AML-193 (cell line): ENCODE measurements at places on chromosomes 3 and 15.
A peak's percentile ranks its signal among the peaks of the same experiment; 100 is the strongest.

DNA sequence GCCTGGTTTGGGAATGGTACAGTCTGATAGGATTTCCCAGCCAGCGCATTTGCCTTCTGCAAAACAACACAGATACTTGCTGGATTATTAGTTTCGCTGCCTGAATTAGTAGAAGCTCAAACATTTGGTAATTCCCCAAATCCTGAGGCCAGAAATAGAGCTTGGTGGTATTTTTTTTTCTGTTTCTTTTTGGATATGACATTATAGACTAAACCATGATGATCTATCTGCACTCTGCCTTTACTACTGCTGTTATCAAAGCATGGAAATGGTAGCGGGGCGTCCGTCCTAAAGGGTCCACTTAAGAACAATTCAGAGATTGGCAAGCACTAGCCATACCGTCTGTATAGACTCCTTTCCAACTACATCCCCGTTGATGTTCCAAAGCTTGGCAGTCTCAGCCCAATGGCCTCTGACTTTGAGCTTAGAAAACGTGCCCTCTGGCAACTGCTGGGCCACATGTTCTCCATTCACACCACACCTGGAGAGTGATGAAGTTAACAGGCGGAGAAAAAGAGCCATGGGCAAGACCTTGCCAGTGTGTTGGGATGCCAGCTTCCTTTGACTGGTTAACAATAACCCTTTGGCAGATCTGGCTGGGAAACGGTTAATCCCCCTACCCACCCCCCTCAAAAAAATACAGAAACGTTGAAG lies 241.0 kb upstream of the NR2F2 start:
- DNase-seq, result no peak

- DNase-seq, result no peak
Measured at GRCh38 chr3:84601303-84601702, 357.5 kb upstream of the CADM2 start.

DNA sequence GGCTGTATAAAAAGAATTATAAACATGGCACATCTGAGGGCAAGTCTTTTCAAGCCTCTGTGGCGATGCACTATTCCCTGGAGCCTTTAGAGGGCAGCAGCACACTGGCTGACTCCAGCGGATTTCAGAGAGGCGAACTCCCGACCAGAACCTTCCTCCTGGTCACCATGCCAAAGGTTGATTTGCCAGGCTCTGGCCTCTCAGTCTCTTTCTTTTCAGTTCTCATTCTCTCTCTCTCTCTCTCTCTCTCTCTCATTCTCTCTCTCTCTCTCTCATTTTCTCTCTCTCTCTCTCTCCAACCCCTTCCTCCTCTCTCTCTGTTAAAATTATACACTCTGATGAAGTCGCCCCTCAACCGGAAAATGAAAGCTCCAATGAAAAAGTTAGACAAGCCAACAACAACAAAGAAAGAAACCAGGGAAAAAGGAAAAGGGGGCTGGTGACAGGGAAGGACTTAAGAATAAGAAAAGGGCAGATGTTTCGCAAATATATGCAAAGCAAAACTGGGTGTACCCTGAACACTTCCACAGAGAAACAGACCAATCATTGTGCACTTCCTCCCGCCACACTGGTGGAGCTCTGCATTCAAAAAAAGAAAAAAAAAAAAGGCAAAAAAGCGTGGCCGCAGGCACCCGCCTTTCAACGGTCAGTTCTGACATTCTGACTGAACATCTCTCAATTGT lies 90.2 kb downstream of the TIGIT start:
- DNase-seq, result peak; percentile 66

- peak; percentile 97 for DNase-seq
Measured at GRCh38 chr3:4751502-4752101, 227.6 kb upstream of the BHLHE40 start.

DNA sequence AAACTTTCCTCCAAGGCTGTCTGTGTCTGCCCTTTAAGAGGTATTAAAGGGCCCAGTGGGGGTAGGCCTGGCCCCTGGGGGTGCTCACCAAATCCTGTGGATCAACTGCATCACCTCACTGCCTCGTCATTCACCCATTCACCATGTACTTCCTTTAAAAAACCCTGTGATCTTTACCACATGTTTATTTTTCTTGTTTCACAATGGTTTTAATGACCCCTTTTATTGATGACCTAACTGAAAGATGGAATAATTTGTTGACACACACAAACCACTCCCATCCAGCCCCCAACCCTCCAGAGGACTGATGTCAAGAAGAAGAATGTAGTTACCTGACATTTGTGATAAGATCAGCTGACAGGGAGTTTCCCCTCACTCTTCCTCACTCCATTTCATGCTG lies 40.8 kb downstream of the KCNAB1 start:
- DNase-seq, result no peak

DNA sequence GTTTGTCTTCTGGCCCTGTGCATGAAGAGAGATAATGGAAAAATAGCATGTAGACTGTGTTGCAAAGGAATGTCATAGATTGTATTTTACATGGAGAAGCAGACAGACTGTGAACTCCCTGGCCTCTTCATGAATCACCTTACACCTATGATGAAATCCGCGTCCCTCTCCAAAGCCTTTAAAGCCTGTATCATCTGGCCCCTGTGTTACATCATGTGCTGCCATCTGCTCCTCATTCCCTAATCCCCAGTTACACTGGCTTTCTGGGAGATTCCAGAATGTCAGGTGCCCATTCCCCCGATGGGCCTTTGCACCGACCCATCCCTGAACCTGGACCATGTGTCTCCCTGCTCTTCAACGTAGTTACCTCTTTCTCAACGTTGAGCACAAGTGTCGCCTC lies 190.8 kb downstream of the ADAMTSL3 start:
- no peak for DNase-seq

DNA sequence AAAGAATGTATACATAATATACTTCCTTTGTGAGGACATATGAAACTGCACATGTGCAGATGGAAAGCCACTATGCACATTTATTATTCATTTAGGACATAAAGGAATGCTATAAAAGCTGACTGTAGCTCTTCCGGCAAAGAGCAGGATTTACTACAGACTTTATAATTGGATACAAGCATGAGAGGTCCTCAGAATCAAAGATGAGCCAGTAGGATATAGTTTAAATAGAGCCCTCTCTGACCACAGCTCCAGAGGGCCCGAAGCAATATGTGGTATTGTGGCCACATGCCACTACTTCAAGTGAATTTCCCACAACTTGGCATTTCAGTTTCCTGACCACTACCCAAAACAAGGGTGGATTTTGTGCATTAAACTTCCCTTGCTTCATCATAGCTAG lies 140.9 kb downstream of the ATP8B4 start:
- no peak for DNase-seq

DNA sequence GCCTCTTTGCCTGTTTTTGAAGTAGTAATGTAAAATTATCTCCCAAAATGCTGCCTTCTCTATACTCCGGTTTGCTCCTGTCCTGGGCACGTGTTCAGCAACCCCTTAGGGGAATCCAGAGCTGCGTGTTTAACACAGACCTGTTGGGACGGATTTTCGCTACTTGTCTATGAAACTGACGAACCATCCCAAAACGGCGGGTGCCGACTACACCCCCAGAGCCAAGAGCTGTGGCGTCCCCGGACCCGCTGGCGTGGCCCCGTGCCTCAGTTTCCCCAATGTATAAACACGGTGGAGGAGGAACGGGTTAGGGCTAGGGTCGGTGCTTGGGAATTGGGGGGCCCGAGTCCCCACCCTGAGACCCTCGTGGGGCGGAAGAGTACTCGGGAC lies 473 bp downstream of the FHIT start:
- DNase-seq, result peak; percentile 44

DNA sequence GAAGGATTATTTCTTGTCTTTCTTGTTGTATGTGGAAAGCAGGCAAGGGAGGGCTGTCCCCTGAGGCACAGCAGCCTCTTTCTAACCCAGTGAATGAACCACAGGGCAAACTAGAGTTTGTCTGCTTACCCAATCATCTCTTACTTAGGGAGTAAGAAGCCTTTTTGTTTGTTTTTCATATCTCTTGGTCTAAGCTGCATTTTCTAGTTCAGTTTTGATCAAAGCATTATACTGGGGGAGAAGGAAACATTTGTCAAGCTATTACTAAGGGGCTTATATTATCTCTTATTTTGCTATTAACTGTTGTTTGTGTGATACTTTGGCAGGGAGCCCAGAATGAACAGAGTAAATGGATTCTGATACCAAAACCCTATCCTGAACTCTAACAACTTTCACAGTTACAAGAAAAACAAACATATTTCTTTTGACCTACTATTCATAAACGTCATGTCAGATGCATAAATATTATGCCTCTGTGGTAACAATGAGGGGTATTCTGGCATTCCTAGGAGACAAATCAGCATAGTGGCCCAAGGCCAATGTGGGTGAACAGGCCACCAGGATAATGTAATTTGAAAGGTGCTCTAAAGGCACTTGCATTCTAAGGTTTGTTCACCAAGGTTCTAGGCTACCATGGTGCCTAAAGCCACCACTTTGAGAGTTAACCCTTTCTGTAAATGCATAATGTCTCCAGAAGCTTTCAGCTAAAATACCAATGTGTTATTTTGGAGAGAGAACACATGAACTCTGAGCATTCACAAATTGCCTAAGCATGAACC lies 271.6 kb upstream of the ZPLD1 start:
- no peak for DNase-seq

DNA sequence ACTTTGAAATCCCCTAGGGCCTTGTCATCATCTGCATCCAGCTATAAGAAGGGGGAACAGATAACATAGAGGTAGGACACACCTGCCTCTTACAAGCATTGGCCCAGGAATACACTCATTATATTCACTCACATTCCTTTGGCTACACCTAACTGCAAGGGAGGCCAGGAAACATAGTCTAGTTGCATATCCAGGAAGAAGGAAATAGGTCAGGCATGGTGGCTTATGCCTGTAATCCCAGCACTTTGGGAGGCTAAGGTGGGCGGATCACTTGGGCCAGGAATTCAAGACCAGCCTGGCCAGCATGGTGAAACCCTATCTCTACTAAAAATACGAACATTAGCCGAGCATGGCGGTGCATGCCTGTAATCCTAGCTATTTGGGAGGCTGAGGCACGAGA lies 48.8 kb downstream of the GTPBP8 start:
- DNase-seq, result no peak

GRCh38 chr3:195583831-195584542 lies at the start of gene APOD:
Gene APOD, minus strand, starts transcription at chr3:195583940. Its CDS starts 4,479 bp downstream, at chr3:195579461.
- no peak for DNase-seq

- DNase-seq, result no peak
Measured at GRCh38 chr3:58625196-58625824, 41.3 kb downstream of the FAM3D start.

- no peak for DNase-seq
Measured at GRCh38 chr3:71974786-71975185, 189.8 kb upstream of the PROK2 start.

DNA sequence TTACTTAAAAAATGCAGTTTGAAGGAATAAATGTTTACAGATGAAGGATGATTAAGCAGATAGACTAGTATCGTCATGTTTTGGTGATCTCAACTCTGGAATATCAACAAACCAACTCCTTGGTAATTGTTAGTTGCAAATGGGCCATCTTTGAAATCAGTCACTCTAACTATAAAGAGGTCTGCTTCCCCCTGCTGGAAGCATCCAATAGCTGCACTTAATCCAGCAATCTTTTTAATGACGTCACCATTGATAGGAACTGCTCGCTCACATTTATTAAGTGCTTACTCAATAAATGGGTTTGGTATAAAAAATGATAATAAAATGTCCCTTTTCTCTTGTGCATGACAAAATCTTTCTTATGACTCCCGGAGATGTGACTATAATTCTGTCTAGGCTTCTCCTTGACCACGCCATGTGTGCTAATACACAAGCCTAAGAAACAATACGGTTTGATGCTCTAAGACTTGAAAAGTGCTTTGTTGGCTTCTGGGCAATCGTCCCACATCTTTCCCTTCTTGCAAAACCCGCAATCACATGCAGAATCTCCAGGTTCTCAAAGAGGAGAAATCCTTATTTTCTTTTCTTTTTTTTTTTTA lies 227.6 kb upstream of the POU1F1 start:
- peak; percentile 71 for DNase-seq

DNA sequence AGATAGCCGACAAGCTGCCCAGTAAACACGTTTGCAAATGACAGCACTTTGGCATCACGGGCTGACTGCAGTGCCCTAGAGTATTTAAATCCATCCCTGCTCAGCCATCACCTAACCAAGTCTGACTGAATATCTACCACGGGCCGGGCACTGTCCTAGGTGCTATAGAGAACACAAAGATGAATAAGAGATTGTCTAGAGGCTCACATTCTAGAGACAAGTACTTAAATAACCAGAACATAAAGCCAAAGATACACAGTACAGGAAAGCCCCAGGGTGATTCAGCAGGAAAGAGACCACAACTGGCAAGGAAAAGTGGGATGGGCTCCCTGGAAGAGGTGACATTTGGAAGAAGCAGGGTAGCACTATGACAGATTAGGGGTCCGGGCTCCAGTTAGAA lies 103.5 kb downstream of the MYLK start:
- DNase-seq, result no peak

- no peak for DNase-seq
Measured at GRCh38 chr15:100671858-100672543, 69.6 kb downstream of the ASB7 start.

GRCh38 chr3:72347819-72348319 lies 500.4 kb downstream of the SHQ1 start:
- peak; percentile 99 for DNase-seq

GRCh38 chr3:50154840-50155490 lies at the start of gene SEMA3F:
Gene SEMA3F, plus strand, starts transcription at chr3:50155324. Its CDS starts 4,299 bp downstream, at chr3:50159623.
- DNase-seq, result peak; percentile 40

DNA sequence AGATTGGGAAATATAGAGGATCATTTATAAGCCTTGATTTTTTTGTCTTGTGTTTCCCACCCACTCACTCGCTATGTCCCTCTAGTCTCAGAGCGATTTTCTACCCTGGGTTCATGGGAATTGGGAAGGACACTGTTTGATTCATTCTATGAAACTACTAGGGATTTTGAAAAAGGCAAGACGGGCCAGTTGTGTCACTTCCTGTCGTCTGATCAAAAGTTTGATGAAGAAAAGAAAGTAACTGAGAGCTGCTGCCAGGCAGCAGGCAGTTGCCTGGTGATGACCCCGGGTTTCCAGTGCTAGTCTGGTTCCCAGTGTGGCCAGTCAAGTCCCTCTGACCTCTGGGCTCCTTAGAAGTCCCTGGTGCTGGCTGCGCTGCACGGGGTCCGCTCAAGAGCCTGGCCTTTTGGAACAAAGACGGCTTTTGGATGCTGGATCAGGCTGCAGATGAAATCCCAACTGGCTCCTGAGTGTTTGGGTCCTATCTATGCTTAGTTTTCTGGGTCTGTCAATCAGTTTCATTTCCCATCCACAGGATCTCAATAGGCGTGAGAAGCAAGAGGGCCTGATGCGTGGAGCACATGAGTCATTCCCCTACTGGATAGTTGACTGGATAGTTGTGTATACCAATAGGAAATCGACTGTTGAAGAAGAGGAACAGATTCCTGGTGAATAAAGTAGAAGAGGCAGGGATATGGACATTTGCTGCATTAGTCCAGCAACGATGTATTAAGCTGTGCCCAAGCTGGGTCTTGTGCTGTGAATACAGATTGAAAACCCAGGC lies 89.7 kb downstream of the EEFSEC start:
- no peak for DNase-seq

- DNase-seq, result no peak
Measured at GRCh38 chr15:74326746-74327145, 40.7 kb downstream of the CYP11A1 start.

DNA sequence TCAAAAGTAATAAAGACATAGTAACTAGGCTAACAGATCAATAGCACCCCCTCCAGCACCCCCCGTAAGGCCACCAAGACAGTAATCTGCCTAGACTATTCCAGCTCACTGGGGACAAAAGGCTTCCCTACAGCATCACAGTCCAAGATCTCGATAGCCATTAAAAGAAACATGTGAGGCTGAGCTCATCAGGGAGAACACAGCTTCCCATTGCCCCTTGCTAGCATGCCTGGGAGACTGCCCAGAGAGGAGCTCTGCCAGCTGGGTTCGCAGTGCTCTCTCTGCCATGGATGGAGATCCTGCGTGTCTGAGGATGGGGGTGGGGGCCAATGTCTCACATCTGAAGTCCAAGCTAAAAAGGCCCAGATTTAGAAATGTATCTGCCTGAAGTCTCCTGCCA lies 17.8 kb downstream of the LRIG1 start:
- DNase-seq, result no peak
